ENCODE measurements at places on chromosomes 11 and 22. TPM values are rescaled to one million over a fixed set of nuclear protein-coding genes. Genes with fewer than 3 reads are reported as not detected.

TRPC6 gene
- 25.6 TPM for total RNA-seq

EFCAB6 gene
- total RNA-seq, result 1.6 TPM

NAALAD2 gene
- 4.2 TPM for total RNA-seq

ELF5 gene
- not detected for total RNA-seq
